ENCODE measurements at places on chromosomes 16 and 17.
A peak's percentile ranks its signal among the peaks of the same experiment; 100 is the strongest.

- DNase-seq: peak; percentile 48
Observed at GRCh38 chr16:25838724-25839186, 147.0 kb downstream of the HS3ST4 start.

DNA sequence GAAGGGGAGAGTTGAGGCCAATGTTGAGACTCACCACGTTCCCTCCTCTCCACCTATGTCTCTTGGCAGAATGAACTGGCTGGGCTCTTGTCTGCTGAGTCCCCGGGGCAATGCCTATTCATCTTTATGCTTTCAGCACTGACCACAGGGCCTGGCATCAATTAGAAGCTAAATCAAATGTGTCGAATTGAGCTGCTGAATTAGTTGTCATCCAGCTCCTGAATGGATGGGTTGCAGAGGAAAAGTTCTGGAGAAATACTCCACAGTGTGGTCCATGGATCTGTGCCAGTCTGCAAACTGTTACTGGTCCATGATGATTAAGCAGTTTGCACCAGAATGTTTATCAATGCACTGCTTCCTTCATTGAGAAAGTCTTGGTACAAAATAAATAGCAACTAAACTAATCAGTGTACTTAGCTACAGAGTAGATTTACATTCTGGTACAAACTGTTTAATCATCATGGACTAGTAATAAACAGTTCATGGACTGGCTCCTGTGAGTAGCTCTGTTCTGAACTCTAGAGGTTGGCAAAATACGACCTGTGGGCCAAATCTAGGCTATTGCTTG lies 4.6 kb downstream of the CNGB1 start:
- no peak for DNase-seq

DNA sequence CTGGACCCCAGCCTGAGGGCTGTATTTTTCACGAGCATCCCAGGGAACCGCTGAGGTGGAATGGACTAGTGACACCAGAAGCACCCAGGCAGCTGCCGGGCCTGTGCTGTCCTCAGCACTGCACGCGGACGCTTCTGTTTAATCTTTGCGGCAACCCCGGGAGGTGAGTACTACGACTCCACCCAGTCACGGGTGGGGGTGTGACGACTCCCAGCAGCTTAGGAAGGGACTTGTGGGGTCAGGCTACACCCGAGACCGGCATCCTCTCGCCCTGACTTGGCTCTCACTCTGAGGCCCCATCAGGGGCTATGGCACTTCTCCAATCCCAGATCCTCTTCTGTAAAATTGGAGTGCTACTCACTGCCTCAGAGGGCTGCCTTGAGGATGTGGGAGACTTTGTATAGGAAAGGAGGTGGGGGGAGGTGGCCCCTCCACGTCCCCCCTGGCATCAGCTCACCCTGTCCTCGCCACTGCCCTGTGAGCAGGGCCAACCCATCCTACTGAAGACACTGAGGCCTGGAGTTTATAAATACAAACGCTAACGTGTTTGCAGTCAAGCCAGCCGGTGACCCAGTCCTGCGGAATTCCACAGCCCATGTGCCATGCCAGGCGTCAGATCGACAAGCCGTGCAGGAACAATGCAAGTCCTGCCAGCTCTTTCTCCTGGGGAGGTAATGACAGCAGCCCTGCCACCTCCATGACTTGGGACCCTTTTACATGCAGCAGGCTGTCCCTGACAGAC lies 44.4 kb downstream of the PPL start:
- DNase-seq: no peak

GRCh38 chr16:87608400-87608985 lies 6.2 kb downstream of the JPH3 start:
- DNase-seq: peak; percentile 36

GRCh38 chr17:77845541-77846225 lies 112.8 kb upstream of the TNRC6C start:
- no peak for DNase-seq

- no peak for DNase-seq
Observed at GRCh38 chr17:82104797-82105416, 6.9 kb upstream of the FASN start.

DNA sequence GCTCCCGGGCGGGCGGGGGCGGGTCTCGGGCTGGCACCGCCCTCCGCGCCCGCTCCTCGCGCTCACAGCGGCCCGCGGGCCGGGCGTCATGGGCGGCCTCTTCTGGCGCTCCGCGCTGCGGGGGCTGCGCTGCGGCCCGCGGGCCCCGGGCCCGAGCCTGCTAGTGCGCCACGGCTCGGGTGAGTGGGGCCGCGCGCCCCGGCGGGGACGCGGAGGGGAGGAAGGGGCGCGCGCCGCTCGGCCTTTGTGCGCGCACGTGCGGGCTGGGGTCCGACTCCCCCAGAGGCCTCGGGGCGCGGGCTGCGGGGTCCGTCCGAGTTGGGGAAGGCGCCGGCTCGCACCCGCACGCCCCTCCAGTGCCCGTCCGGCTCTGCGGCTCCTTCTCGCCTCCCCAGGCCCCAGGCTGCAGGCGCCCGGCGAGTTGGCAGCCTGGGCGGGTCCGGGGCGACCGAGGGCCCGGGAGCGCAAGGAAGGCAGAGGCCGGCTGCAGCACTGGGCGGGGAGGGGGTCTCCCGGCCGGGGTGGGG lies at the start of gene NME4:
TSS of gene NME4 (plus strand) at position 65 of the 527 bp plus-strand sequence. CDS start at position 89, 24 bp downstream.
- DNase-seq: no peak

DNA sequence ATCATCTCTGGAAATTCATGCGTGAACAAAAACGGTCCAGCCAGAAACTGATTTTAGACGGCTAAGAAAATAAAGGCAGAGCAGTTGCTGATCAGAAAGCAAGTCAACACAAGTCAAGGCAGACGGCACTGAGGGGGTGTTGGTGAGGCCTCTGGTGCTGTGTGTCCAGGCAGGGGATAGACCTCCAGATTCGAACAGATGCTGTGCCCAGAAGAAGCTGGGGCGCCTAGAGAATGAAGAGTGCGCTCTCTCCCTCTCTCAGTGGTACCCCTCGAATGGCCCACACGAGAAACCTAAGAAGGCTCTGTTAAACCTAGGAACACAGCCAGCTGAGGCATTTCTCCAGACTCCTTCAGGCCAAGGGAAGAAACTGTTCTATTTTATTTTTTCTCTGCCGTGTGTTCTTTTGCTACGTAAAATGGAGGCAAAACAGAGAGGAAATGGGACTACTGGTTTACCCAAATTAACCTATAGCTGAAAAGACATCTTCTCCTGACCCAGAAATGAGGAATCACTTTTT lies 178.3 kb downstream of the PMP22 start:
- no peak for DNase-seq

DNA sequence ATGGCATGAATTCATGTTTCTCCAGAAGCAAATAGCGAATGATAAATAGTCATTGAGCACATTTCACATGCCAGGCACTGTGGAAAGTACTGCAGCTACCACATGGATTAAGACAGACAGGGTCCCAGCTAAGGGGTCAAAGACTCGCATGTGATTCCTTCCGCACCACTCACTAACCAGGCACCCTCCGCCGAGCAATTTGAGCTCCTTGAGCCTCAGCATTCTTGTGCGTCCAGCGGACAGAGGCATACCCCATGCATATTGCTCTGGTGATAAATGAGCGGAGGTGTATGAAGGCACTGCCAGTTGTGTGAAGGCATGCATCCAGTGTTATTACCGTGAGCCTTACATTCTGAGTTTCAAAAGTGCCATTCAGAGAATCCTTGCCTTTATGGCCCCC lies 358.7 kb downstream of the HS3ST4 start:
- no peak for DNase-seq

DNA sequence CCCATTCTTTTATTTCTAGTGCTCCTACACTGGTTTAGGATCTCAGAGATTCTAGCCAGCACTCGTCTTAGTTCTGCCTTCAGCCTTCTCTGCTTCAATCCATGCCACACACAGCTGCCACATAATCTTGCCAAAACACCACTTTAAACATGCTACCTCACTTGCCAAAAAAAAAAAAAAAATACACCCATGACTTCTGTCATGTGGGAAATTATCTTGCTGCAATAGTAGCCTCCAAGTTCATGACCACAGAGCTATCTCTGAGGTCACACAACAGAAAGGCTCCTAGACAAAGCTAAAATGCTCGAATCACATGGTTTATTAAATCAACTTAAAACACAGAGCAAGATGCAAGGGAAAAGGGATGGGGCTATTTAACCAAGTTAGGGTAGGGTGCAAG lies 18.1 kb downstream of the FZD2 start:
- no peak for DNase-seq

DNA sequence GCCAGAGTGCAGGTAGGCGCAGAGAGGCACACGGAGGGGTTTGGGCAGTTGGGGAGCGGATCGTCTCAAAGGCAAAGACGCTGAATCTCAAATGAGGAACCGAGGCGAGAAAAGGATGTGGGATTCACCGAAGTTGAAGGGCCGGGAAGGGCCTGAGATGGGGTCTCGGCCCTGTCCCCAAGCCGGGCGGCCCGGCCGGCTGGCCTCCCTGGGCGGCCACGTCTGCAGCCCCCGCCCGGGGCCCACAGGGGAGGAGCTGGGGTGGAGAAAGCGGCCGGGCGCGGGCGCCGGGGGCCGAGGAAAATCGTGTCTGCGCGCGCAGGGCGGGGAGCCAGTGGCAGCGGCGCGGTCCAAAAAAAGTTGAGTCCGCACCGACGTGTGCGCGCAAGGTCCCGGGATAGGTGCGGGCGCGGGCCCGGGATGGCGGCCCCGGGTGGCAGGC lies 458 bp downstream of the SLC12A4 start:
- DNase-seq: no peak

- no peak for DNase-seq
Observed at GRCh38 chr17:304461-304860, 48.1 kb downstream of the RPH3AL start.

- DNase-seq: no peak
Observed at GRCh38 chr17:76870377-76870714, 2.1 kb downstream of the MGAT5B start.

DNA sequence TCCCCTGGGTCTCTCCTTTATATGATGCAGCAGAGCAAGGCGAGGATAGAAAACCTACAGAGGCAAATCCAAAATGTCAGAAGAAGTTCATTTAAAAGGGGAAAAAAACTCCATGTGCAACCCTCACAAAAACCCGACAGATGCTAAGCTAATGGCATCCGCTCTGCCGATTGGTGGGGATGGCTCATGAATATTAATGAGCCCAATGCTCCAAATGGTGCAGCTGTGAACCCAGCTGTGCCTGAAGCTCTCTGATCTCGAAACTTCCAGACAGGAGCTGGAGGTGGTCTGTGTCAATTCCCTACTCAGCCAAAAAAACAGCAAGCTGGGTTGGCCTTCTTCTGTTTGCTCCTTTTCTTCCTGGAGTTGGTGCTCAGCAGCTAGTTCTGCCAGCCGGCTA lies 15.5 kb downstream of the SNX11 start:
- DNase-seq: no peak

- no peak for DNase-seq
Observed at GRCh38 chr17:55351226-55351625, 70.4 kb downstream of the MMD start.

DNA sequence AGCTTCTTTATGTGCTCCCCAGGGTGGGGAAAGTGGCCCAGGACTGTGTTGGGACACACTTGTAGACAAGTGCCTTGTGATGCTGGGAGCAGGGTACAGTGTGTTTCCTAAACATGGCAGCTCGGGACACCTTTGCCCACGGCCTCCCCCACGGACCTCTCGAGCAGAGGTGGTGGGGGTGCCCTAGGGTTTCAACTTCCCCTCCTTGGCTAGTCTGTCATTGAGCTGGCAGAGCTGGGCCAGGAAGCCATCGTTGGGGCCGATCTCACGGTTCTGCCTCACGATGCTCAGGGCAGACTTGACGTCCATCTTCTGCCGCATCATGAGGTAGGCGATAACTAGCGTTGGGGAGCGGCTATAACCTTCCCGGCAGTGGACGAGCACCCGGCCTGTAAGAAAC lies 9.4 kb downstream of the DUSP3 start:
- no peak for DNase-seq

DNA sequence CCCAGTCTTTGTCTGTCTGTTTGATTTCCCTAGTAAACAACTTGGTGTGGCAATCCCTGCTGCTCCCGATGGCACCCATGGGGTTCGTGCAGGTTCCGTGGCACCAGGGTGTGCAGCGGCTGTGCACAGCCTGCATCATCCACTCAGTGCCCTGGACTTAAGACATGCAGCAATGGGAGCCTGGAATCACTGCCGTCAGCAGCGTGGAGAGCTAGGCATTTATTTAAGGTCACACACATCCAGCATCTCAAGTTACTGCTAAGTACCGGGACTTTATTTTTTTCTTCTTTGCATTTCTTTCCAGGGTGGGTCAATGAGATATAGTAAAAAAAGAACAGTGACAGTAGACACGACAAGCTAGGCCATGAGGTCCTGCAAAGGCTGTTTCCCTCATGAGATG lies 2.8 kb downstream of the DHRS7C start:
- no peak for DNase-seq

DNA sequence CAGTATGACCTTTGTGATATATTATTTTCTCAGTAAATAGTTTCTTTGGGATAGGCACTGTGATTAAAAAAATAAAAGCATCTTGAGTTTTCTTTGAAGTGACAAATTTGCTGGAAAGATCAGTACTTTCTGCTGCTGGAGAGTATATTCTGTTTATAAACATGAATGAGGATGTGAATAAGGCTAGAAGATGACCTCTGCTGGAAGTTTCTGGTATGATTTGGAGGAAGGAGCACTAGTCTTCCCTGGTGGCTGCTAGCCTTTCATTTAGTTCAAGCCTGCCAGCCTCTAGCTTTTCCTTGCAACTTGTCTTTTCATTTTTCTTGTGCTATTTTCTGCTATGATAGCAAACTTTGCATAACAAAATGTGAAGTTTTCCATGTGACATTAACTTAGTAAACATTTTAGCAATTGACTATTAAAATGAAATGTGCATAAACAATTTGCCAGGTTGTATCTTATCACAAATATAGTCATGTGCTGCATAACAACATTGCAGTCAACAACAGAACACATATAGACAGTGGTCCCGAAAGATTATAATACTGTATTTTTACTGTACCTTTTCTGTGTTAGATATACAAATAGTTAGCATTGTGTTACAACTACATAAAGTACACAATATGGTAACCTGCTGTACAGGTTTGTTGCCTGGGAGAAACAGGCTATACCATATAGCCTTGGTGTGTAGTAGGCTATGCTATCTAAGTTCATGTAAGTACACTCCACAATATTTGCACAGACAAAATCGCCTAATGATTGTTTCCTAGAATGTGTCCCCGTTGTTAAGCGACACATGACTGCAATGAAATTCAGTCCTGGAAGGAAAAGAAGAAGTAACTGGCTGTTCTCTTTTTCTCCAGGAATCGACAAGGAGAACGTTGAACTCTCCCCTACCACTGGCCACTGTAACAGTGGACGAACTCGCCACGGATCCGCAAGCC lies 18.1 kb upstream of the RAB11FIP4 start:
- no peak for DNase-seq

DNA sequence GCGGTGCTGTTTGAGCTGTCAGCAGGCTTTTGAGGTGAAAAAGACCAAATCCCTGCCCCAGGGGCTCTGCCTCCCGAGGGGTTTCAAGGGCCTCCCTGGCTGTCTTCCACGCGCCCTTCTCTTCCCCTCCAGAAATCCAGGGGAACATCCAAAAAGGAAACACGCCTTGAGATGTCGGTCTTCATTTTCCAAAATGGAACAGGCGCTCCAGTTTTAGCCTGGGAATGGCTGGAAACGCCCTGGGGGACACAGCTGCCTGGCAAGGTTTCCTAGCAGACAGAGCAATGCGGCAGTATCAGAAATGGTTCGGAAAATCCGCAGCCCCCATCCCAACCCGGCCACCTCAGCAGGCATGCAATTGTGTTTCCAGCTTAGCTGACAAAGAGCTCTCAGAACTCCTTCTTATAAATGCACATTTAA lies 16.6 kb upstream of the LITAF start:
- DNase-seq: no peak

GRCh38 chr17:75498726-75499213 lies 16.6 kb downstream of the CASKIN2 start:
- no peak for DNase-seq
